ENCODE measurements at places on chromosomes 5 and 9. TPM values are rescaled to one million over a fixed set of nuclear protein-coding genes. Genes with fewer than 3 reads are reported as not detected.

GRCh38 chr9:108991479-108991878, 21.8 kb downstream of the CTNNAL1 start:
- DNase-seq = no peak

GRCh38 chr5:83548581-83548980, 77.0 kb downstream of the VCAN start:
- DNase-seq = no peak

DNA sequence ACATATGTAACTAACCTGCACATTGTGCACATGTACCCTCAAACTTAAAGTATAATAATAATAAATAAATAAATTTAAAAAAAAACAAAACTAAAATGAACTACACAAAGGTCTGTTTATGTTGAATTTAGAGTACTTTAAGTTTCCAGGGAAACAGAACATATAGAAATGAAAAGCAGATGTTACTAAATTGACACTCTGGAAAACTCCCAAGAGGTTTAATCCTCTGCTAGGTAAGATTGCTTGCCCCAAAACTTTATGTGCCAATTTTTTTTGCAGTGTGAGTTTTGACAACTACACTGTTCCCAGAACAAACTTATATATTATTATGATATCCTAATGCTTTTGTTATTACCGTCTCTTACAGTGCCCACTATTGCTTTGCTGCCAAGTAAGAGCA, 134.3 kb upstream of the MRPS30 start:
- DNase-seq = no peak

- DNase-seq = no peak
Observed at GRCh38 chr5:113823696-113824095, 310.2 kb downstream of the YTHDC2 start.

DNA sequence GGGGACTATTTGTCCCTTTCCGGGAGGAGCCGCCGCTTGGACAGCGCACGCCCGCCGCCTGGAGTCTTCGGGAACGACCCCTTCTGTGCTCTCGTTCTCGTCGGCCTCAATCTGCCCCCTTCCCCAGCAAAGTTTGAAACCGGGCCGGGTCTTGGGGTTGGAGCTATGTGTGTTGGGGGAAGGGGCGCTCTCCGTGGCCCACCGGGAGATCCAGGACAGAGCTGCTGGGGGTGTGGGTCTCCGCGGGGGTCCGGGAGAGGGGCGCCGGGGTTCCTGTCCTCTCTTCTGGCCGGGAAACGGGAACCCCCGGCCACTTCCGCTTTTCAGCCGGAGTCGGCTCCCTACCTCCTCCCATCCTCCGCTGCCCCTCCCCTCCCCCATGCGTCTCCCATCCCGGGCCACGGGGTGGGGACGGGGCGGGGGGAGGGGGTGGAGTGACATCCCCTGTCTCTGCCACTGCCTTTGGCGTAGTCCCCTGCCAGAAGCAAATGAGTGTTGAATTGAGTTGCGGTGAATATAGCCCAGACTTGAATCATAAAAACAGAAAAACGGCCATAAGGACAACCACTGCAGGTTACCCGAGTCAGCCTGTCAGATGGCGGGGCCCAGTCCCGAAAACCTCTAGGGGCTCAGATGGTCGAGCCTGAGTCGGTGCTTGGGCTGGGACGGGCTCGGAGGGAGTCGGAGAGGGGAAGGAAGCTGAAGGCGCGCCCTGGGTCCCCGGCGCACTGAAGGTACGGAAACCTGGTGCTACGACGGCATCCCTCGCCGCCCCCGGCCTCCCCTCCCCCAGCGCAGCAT, 1.1 kb downstream of the CPLX2 start:
- DNase-seq = no peak

GRCh38 chr9:20504930-20505329, 117.4 kb downstream of the MLLT3 start:
- no peak for DNase-seq

- no peak for DNase-seq
Observed at GRCh38 chr9:99135456-99135855, 30.5 kb downstream of the TGFBR1 start.

DNA sequence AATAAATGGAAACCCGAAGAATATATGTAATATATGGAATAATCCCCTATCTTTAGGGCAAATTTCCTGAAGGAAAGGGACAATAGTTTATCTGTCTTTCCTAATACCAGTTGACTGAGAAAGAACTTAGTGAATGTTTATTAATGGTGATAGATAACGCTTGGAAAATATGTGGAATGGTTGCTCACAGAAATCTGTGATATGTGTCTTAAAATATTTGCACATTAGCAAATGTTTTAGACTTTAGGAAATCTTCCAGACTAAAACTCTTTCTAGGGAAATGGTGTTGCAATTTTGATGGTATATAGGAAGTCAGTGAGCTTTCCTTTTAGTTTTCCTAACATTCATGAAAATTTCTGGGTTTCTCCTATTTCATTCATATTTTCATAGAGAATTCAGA, 90.4 kb downstream of the PIP5K1B start:
- no peak for DNase-seq

DNA sequence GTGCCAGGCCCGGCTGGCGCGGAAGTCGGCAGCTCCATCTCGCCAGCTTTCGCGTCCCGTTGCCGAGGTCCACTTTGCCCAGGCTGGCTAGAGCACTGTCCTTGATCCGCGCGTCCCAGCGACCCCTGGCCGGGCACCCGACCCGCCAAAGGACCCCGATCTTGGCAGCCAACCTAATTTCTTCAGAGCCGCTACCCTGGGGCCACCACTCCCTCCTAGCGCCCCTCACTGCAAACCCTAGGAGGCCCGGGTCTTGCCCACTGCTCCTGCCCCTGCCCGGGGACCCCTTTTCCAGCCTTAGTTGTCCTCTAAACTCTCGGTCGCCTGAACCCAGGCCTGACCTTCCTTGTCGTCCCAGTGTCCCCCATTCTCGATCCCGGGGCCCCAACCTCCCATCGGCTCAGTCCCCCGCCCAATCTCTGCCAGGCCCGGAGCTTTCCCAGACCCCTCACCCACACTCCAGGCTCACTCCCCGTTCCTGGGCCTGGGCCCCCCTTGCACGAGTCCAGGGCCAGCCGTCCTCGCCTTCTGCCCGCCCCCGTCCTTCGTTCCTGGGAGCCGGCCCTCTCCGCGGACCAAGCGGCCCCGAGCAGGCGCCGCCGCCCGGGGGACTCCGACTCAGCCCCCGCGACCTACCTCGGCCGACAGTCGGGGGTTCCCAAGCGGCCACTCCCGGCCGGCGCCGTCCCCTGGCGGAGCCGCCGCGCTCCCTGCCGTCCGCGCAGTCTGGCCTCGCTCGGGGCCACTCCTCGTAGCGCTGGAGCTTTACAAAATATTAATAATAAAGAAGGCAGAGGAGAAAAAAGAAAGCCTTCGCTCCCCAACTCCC, 701 bp upstream of the LMX1B start:
- DNase-seq = no peak

DNA sequence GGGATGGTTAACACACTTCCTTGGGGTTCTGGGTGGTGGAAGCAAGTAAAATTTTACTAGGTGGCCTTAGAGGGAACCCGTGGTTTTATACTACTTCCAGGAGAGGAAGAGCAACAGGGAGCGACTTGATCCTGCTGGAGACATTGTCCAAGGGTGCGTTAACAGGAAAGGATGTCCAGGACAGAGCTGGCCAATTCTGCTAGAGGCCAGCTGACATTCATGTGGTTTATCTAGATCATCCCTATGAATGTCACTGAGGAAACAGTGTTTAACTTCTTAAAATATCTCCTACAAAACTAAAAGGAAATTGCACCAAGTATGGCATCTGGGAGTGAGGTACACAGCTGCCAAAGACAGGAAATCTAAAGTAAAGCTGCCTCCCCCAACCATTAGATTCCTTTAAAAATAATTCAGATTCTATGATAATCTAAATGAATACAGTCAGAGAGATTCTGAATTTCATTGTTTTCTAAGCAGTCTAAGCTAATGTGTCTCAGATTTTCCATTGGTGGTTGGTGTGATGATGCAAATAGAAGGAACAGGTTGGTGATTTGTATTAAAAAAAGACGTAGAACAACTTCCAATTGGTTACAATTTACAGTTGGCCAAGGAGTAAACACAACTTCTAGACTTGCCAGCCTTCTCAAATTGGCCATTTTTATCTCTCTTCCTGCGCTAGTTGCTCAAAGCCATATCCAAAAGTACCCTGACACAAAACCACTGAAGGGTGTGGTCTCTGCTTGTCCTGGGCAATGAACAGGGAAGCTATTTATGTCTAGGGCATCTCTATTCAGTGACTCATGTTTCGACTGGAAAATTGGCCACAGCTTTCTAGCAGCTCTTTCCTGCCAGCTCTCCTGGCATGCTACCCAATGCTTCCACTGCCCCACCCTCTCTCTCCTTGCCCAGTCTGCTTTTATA, 574.7 kb upstream of the MEF2C start:
- DNase-seq = peak; percentile 18

- no peak for DNase-seq
Observed at GRCh38 chr9:109328978-109329637, 8.2 kb upstream of the EPB41L4B start.

DNA sequence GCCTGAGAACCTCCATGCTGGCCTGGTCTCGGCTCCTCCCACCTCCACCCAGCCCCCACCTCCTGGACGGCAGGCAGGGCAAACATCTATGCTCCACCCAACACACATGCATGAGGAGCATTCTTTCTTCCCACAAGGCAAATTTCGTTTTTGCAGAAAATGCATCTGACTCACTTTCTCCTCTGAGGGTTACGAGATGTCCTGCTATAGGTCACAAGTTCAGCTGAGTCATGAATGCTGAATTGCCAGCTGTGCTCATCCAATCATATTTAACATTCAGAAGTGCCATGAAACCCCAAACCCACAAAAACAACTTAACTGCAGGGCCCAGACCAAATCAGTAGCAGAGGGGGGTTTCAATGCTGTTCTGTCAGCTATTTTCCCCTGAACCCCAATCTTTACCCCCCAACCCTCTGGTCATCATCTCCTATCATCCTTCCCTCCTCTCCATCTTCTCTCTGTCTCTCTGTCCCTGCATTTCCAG, 39.0 kb upstream of the OSMR start:
- no peak for DNase-seq

GRCh38 chr5:88673253-88674105, 209.5 kb downstream of the MEF2C start:
- no peak for DNase-seq

DNA sequence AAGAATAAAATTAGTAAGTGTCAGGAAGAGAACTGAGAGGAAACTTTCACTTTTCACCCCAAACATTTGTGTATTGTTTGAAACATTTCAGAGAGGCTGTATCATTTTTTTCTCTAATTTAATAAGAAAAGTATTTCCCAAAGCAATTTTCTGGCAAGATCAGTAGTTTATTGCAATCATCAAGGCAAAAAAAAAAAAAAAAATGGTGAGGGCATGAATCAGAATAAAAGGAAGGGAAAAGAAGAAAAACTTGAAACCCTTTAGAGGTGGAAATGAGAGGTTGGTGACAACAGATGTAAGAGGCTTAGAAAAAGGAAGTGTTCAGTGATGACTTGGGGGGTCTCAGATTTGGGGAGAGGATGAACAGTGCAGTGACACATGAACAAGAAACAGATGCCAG, 13.3 kb downstream of the SHC3 start:
- DNase-seq = no peak

Gene PCDHGA9
- 10.9 TPM for total RNA-seq

Gene COL15A1
- total RNA-seq = 94.4 TPM

Gene MARCOL
- total RNA-seq = not detected

Gene SUSD3
- 6.3 TPM for total RNA-seq

Gene EQTN
- 1.9 TPM for total RNA-seq

Gene CDC20B
- total RNA-seq = 1.9 TPM

Data from spinal cord (tissue), 10 donors.